Mesendoderm (in vitro differentiated cells): ENCODE measurements at places on chromosomes 1 and 21.

- peak; percentile 97 for DNase-seq
Observed at GRCh38 chr1:26275580-26276431, 4.1 kb upstream of the SH3BGRL3 start.

GRCh38 chr1:234598974-234599616, 10.9 kb downstream of the IRF2BP2 start:
- DNase-seq = no peak

DNA sequence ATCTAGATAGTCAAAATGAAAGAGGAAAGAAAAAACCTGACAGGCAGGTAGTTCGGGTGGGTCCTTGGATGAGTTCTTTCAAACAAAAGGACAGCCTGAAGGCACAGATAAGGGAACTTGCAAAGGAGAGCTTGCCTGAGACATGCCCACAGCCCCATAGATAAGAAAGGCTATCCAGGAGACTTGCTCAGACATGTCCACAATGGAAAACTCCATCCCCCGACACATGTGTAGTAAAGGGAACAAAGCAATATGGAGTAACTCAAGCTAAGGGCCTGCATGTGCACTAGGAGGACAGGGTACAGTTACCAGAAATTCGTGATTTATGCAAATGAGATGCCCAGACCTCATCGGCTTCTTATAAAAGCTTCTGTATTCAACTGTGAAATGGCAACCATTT, 281.5 kb downstream of the NEGR1 start:
- DNase-seq = peak; percentile 94

DNA sequence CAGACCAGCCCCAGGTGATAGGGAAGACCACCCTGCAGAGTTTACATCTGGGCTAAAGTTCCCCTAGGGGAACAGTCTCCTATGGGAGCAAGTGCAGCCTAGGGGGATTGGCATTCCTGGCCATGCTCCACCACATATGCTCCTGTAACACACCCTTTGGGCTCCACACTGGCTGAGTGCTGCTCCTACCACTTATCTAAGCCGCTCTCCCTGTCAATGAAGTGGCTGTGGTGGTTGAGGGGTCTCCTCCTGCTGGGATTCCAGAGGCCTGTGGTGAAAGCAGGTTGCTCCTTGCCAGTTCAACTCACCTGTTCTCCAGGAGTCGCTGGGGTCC, 51.1 kb downstream of the COL24A1 start:
- DNase-seq = no peak

- no peak for DNase-seq
Observed at GRCh38 chr1:90346757-90347156, 351.8 kb downstream of the ZNF326 start.

GRCh38 chr21:31408301-31409088, 64.4 kb upstream of the TIAM1 start:
- no peak for DNase-seq

GRCh38 chr1:29586991-29587745, 350.8 kb downstream of the PTPRU start:
- no peak for DNase-seq

- peak; percentile 48 for DNase-seq
Observed at GRCh38 chr1:44485934-44486460, 80.9 kb downstream of the RNF220 start.

DNA sequence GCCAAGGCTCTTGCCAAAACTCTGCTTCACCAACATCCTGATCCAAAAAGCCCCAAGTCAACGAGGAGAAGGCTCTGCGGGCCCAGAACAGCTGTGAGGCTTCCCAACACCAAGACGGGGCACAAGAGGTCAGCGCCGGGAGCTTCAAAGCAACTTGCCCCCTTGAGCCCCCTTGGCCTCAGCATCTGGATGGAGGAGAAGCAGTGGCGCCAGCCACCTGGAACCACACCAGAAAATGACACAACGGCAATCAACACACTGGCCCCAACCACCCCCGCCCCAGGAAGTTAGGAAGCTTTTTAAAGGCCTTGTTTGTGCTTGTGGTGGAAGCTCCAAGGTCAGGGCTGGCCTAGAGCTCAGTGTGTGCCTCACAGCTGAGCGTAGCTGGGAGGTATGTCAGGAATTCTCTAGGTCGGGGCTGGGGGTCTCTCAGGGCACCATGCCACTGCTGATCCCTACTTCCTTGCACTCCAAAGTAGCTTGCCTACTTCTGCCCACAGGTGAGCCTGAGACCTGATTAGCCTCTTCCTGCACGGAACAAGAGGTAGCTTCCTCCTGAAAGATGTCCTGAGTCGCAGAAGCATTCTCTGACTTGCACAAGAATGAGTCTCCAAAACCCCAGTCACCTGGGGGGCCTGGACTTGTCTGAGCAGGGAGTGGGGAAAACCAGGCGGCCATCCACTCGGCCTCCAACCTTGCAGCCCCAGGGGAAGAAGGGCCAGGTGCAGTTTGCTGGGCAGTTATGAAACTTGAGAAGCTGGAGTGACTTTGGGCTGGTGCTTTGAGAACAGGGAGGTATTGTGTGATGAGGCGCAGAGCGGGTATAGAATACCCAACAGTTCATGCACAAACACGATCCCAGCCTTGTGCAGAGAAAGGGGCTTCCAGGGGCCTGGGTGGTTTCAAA, 9.7 kb upstream of the SRP9 start:
- DNase-seq = peak; percentile 78

DNA sequence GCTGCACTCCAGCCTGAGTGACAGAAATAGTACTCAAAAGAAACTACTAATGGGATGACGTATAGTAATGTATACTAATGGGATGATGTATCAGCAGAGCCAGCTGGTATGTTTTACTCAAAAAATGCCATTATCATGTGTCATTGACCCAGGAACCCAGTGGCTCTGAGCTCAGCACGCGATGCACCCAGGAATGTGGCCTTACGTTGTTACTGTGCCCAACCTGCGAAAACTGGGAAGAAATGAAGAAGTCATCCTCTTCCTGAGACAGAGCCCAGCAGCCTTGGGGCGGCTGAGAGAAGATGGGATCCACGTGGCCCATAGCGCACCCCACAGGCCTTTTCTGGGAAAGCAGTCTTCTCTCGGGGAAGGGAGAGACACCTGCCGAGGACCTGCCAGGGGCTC, 8.8 kb downstream of the UBE2J2 start:
- DNase-seq = peak; percentile 65

GRCh38 chr1:42904434-42904833, 54.2 kb downstream of the SLC2A1 start:
- DNase-seq = peak; percentile 61

DNA sequence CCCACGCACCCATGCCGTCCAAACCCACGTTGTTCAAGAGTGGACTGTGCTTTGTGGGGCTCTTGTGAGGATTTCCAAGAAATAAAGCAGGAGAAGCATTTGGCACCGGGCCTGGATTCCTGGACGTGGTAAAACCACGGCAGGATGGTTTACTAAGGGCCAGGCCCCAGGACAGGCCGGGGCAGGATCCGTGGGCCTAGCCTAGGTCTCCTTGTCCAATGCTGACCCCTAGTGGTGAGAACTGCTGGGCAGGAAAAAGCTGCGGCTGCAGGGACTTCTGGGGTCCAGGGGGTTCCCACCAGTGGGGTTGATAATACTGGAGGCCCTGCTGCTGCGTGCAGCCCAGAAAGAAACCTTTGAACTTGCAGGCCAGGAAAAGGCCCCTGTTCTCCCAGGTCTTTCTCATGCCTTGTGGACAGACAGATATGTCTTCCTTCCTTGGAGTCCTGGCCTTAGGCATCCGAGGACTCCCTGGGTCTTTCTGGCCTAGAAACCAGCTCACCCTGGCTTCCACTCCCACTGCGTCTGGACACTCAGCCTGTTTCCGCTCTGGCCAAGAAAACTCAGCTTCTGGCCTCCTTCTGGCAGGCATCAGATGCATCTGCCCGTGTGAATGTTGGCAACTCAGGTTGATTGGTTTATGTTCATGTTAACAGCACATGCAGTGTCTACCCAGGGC, 106.9 kb upstream of the TMEM51 start:
- peak; percentile 74 for DNase-seq

DNA sequence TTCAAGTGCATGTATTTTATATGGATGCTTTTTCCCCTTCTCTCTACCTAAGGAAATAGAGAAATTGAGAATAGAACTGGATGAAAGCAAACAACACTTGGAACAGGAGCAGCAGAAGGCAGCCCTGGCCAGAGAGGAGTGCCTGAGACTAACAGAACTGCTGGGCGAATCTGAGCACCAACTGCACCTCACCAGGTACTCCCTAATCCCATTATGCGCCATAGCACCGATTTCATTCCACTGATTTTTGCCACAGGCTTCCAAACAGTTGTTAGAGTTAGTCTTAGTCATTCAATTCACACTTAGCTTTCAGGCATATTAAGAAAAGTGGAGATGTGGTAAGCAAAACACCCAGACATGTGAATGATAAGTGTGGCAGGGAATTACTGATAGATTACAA, 122.8 kb downstream of the SDCCAG8 start:
- DNase-seq = peak; percentile 72

GRCh38 chr21:26115305-26115704, 55.3 kb downstream of the APP start:
- no peak for DNase-seq

DNA sequence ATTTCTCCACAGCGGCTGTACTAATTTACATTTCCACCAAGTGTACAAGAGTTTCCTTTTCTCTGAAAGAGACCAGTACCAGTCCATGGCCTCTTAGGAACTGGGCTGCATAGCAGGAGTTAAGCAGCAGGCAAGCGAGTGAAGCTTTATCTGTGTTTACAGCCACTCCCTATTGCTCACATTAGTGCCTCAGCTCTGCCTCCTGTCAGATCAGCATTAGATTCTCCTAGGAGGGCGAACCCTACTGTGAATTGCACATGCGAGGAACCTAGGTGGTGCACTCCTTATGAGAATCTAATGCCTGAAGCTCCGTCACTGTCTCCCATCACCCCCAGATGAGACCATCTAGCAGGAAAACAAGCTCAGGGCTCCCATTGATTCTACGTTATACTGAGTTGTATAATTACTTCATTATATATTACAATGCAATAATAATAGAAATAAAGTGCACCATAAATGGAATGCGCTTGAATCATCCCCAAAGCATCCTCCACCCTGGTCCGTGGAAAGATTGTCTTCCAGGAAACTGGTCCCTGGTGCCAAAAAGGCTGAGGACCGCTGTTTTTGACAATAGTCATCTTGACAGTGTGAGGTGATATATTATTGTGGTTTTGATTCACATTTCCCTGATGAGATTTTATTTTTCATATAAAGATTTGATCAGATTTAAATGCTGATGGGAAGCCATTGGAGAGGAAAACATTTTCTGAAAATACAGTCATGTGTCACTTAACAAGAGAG, 45.5 kb upstream of the MRPS6 start:
- DNase-seq = no peak

DNA sequence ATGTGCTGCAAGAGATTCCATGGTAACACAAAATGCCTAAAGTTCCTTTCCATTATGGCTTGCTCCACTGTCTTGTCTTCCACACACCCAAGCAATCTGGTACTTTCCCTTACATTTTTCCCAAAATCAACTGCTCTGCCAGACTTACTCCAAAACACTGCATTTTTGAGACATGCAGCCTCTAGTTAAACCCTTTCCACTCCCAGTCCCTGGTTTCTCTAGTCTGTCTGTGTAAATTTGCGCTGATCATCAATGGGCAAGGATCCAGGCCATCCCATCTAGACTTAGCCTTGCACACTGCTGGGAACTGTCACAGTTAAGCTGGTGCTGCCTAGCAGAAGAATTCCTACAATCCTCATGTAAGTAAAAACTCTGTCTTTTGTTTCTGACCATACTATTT, 47.8 kb downstream of the DAB1 start:
- no peak for DNase-seq

DNA sequence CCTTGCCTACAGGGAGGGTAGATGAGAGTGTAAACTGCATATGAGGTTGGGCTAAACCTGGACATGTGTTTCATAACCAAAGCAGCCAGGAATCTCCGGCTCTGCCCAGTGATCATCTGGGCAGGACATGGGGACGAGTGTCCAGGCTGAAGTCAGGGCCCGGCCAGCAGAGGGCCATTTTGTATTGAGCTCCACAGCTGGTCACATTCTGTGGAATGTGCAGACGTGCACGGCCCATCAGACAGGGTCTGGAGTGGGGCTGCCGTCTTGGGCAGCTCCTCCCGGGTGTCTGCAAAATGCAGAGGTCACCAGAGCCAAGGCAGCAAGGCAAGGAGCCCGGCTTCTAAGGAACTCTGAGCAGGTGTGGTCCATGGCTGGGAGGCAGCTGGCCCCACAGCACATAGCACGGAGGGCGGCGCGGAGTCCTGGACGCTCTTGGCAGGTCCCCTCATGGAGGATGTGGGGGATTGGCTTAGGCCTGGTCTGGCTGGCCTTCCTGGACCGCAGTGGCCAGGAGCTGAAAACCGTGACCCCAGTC, 6.2 kb downstream of the LRRC3 start:
- no peak for DNase-seq

DNA sequence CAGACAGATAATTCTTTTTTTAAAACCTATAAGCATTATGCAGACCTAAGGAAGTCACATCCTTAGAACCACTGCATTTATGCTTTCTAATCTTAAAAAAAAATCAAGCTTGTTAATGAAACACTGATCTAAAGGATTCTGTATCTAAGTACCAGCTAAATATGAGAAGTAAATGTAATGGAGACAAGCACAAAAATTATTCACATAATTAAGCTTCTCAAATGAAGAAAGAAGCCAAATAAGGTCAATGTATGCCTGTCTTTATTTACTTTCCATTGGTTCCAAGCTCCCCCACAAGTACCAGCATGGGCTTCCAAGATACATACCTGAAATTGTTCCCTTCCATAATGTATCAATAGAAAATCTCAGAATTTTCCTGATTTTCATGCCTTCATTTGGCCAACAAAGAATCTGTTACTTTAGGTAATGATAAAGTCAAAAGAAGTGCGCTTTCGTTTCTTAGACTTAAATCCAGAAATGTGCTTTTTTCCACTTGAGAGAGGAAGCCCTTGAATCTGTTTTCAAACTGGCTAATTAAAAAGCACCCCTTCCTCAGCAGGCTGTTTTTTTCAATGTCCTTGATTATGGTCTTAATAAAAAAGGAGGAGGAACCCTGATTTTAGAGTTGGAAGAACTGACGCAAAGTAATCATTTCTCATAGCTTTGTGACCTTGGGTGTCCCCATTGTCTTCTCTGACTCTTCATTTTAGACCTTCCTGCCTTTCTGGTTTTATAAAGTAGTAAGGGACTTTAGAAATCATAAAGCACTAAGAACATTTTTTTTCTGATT, 3.8 kb downstream of the RGS2 start:
- DNase-seq = no peak

DNA sequence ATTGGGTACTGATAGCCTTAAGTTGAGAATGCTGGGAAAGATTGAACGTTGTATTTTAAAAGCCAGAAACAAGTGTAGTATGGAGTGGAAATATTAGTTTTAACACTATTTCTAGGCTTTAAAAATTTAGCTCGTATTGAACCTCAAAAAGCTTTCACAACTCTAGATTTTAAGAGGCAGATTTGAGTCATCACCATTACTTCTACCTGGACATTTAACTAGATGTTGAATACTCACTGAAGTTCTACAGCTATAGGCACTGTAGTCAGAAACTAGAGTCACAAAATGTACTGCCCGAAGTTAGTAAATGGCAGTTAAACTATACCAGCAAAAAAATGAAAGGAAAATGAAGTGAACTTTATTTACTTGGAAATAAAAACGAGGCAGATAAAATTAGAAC, 96.5 kb downstream of the NEK7 start:
- DNase-seq = no peak
